ENCODE measurements at places on chromosomes 11 and 22. TPM values are rescaled to one million over a fixed set of nuclear protein-coding genes. Genes with fewer than 3 reads are reported as not detected.

- DNase-seq, result no peak
- no peak overlapping the region for H3K27ac ChIP-seq
- H3K36me3 ChIP-seq, result no peaks in the 10 kb centered on the region
- no peaks in the 10 kb centered on the region for H3K4me1 ChIP-seq
- H3K27me3 ChIP-seq, result no peaks in the 10 kb centered on the region
Measured at GRCh38 chr11:114610550-114610949, 15.0 kb upstream of the NXPE4 start.

GRCh38 chr11:6559369-6559768 is 44.0 kb downstream of the RRP8 start:
- no peaks in the 10 kb centered on the region for H3K4me1 ChIP-seq
- no peak for DNase-seq
- no peaks in the 10 kb centered on the region for H3K36me3 ChIP-seq
- H3K27me3 ChIP-seq, result no peaks in the 10 kb centered on the region

GRCh38 chr11:27520226-27520625 is 13.7 kb upstream of the LIN7C start:
- H3K27ac ChIP-seq, result no peak overlapping the region
- DNase-seq, result no peak
- H3K4me1 ChIP-seq, result no peaks in the 10 kb centered on the region
- no peak overlapping the region for H3K4me3 ChIP-seq
- no peaks in the 10 kb centered on the region for H3K36me3 ChIP-seq

Gene UPK3A
- not detected for total RNA-seq

DNA sequence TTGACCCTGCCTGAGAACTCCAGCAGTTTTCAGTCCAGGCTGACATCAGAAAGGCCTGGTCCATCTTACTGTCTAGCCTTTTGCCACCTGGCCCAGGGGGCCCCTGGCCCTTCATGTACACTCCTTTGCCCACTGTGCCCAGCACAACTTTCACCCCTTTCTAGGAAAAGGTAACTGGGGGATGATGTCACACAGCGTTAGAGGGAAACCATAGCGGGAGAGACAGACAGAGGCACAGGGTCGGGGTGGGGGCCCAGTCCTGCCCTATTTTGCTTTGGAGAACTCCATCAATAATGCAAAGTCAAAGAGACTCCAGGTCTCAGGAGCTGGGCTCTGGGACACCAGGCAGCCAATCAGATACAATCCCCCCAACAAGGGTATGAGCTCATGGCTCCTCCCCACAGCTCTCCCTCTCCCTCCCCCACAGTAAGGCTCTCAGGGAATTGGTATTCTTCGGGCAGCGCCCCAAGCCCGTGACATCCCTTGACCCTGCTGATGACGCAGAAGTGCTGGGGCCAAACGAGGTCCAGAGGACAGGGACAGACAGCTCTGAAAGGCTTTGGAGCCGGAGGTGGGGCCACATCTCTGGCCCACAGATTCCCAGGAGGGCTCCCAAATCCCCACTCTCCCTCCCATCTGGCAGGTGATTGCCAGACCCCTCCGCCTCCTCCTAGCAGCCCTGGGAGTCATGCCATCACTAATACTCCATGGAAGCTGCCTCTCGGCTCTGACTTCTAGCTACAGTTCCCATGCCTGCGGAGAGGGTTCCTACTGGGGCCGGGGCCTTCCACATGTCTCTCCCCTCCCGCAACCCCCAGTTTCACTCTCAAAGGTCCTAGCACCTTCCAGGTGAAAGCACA is 5.9 kb downstream of the USP2 start:
- peak overlapping the region; percentile 27 for H3K27ac ChIP-seq
- H3K36me3 ChIP-seq, result no peaks in the 10 kb centered on the region
- H3K4me3 ChIP-seq, result no peak overlapping the region
- peak; percentile 52 for DNase-seq
- H3K27me3 ChIP-seq, result no peaks in the 10 kb centered on the region
- H3K4me1 ChIP-seq, result no peaks in the 10 kb centered on the region

DNA sequence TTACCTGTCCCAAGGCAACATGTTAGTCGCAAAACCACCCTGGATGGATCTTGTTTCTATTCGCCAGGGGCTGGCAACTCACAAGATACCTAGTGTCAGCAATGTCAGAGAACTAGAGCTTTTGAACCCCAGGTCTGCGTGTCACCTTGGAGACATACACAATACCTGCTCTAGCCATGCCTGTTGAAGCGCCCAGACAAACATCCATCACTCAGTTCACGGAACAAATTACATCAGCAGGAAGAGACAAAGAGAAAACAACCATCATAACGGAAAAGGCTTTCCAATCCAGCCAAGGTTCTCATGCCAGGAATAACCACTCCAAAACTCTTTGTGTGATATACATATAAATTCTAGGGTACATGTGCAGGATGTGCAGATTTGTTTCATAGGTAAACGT is 2.2 kb downstream of the CD59 start:
- H3K27me3 ChIP-seq, result no peaks in the 10 kb centered on the region
- no peak overlapping the region for H3K4me3 ChIP-seq
- no peak overlapping the region for H3K27ac ChIP-seq
- H3K36me3 ChIP-seq, result no peaks in the 10 kb centered on the region

Gene MYO7A
- total RNA-seq, result 6.1 TPM

Gene FAM111A
- 69.5 TPM for total RNA-seq

Gene YWHAH
- 74.3 TPM for total RNA-seq

Gene FAM168A
- 22.2 TPM for total RNA-seq

GRCh38 chr11:116882386-116882785 is 45.0 kb upstream of the APOA1 start:
- H3K4me1 ChIP-seq, result peaks cover 7% of the 10 kb centered on the region
- H3K4me3 ChIP-seq, result no peak overlapping the region
- no peak for DNase-seq
- H3K27me3 ChIP-seq, result no peaks in the 10 kb centered on the region
- H3K36me3 ChIP-seq, result no peaks in the 10 kb centered on the region

Gene PHLDB1
- total RNA-seq, result 32.4 TPM

Gene MICALL1
- total RNA-seq, result 34.7 TPM

Gene PLAAT4
- total RNA-seq, result 179 TPM

DNA sequence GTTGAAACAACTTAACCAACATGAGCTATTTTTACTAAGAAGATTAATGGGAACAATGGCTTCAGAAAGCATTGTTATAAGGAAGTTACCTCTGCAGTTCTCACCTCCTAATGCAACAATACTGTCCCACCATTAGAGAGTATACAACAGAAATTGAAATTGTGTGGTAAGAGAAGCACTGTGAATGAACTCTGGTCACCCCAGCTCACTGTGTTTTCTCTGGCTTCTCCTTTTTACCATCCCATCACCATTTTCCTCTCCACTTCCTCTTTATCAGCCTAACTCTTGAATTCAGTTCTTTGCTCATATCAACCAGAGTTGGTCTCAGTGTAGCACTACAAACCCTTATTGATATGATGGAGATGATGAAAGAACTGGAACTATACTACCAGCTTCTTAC is 138.0 kb upstream of the POU2AF2 start:
- H3K27me3 ChIP-seq, result no peaks in the 10 kb centered on the region
- no peaks in the 10 kb centered on the region for H3K4me1 ChIP-seq
- H3K27ac ChIP-seq, result no peak overlapping the region
- DNase-seq, result no peak
- no peak overlapping the region for H3K4me3 ChIP-seq

- H3K27me3 ChIP-seq, result no peaks in the 10 kb centered on the region
- H3K36me3 ChIP-seq, result no peaks in the 10 kb centered on the region
- no peak overlapping the region for H3K4me3 ChIP-seq
- no peak overlapping the region for H3K27ac ChIP-seq
- H3K4me1 ChIP-seq, result no peaks in the 10 kb centered on the region
Measured at GRCh38 chr11:38332046-38332445, 1734.0 kb upstream of the RAG2 start.

DNA sequence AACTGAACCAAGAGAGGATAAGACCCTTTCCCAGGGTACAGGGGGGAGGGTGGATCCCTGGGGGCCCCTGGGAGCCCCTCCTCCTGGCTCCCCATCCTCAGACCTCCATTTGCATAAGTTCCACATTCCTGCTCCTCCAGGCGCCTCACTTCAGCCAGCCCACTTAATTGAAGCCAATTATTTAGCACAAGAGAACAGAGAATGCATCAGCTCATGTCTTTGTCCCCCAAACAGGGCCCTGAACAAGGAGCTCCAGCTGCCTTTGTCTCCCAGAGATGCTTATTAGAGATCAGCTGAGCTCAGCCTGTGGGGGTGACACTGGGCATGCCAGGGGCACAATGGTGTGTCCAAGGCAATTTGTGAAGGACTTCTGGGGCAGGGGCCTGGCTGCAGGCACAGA is 89.9 kb upstream of the PRDM11 start:
- no peaks in the 10 kb centered on the region for H3K4me1 ChIP-seq
- H3K27me3 ChIP-seq, result no peaks in the 10 kb centered on the region
- H3K27ac ChIP-seq, result no peak overlapping the region
- H3K36me3 ChIP-seq, result no peaks in the 10 kb centered on the region
- no peak overlapping the region for H3K4me3 ChIP-seq
- no peak for DNase-seq

DNA sequence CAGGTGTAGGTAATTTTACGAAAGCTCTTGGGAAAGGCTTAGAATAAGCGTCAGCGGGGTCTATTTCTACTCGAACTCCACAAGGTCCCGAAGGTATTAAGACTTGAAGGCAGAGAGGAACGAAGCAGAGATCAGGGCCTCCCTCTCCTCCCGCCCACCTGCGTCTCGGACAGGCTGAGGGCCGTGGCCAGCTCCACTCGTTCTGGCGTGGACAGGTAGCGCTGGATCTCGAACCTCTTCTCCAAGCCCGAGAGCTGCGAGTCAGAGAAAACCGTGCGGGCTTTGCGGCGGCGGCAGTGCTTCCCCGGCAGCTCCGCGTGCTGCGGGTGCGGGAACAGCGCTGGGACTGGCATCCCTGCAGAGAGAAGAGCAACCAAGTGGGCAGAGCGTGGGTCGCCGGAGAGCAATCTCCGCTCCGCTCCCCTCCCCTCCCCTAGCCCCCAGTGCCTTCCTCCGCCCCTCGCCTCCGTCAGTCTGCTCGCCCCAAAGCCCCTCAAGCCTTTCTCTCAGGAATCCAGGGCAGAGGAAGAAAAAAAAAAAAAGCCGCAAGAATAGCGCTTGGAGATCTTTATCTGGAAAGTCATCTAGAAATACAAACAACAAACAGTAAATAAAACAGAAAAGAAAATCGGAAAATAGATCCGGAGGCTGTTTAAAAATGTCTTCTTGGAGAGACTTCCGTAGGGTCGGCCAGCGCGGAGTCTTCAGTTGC is 2.4 kb downstream of the BSX start:
- H3K4me3 ChIP-seq, result no peak overlapping the region
- no peak overlapping the region for H3K27ac ChIP-seq
- no peaks in the 10 kb centered on the region for H3K27me3 ChIP-seq

- H3K27me3 ChIP-seq, result no peaks in the 10 kb centered on the region
- H3K27ac ChIP-seq, result no peak overlapping the region
- H3K4me1 ChIP-seq, result peaks cover 8% of the 10 kb centered on the region
- no peaks in the 10 kb centered on the region for H3K36me3 ChIP-seq
Measured at GRCh38 chr11:123056835-123057491, 5.0 kb downstream of the HSPA8 start.

GRCh38 chr11:4580124-4580523 is 1.4 kb upstream of the OR52I2 start:
- no peak overlapping the region for H3K4me3 ChIP-seq
- no peaks in the 10 kb centered on the region for H3K27me3 ChIP-seq
- no peak for DNase-seq
- no peak overlapping the region for H3K27ac ChIP-seq
- no peaks in the 10 kb centered on the region for H3K4me1 ChIP-seq

Gene STIM1
- 39.8 TPM for total RNA-seq

Gene GUCY1A2
- 0.53 TPM for total RNA-seq

Gene SYT7
- total RNA-seq, result 12.3 TPM

DNA sequence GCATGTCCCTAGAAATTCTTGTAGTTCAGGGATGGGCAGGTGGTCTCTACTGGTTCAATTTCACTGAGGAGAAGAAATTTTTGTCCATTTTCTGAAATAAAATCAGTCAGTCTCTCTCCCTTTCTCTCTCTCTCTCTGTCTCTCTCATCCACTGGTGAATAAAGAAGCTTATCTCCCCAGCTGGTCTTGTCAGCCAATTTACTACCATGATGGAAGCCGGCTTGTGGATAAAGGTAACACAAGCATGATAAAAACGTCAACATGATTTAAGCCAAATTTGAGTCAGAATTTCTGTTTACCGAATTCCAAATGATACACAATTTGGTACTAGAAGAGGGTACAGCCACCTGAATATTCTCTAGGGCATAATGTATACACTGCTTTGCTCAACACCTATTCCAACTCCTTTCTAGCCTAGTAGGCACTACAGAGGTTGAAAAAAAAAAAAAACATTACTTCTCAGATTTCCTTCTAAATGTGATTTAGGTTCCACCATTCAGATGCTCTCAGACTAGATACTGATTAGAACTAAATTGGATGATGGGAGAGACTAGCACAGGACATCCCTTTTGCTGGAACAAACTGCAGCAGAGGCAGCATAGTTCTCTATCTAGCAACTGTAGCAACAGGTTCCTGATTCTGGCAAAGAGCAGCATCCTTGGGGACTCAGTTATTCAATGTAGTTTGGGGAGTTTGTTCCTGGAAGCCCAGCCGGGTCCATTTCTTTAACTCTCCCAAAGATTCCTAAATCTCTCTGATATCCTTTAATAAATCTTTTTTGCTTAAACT is 18.8 kb downstream of the PAK1 start:
- no peak overlapping the region for H3K4me3 ChIP-seq
- H3K27me3 ChIP-seq, result no peaks in the 10 kb centered on the region
- H3K27ac ChIP-seq, result no peak overlapping the region
- no peaks in the 10 kb centered on the region for H3K4me1 ChIP-seq
- DNase-seq, result no peak

DNA sequence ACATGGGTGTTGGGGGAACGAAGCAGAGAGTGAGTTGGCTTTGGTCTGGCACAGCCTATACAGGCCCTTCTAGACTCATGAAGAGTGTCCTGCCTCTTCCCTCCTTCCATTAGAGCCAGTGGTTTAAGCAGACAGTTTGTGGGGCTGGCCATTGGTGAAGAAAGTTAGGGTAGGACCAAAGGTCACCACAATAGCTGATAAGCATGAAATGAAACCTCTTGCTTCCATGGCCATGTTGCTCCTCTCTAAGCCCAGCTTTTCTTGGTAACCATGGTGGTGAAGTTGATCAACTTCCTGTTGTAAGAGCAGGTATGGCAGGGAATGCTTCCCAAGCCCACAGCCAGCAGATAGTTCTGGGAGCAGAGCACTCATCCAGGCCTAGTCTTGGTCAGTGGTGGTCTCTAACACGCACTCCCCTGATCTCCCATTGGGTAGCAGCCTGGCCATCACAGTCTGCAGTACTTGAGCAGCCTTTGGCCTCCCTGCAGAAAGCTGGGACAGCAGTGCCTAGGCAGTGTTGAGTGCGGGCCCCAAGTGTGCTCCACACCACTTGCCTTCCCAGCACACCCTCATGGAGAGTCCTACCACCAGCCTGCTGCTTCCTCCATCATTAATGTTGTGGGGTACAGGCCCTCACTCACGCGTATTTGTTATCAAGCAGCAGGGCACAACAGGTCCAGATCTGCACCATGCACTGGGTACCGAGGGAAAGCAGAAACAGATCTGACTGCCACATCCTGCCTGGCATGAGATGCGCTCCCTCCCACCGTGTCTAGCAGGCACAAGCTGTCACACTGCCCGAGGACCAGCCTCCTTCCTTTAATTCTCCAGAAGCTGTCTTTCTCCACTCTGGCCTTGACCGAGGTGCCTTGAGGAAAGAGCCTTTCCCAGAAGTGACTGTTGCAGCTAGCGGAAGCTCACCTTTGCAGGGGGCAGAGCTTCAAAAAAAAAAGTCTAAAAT is 65.8 kb upstream of the SUSD2 start:
- no peaks in the 10 kb centered on the region for H3K27me3 ChIP-seq
- H3K27ac ChIP-seq, result no peak overlapping the region
- H3K4me1 ChIP-seq, result no peaks in the 10 kb centered on the region
- H3K4me3 ChIP-seq, result no peak overlapping the region
